ENCODE measurements at places on chromosomes 4 and X.

DNA sequence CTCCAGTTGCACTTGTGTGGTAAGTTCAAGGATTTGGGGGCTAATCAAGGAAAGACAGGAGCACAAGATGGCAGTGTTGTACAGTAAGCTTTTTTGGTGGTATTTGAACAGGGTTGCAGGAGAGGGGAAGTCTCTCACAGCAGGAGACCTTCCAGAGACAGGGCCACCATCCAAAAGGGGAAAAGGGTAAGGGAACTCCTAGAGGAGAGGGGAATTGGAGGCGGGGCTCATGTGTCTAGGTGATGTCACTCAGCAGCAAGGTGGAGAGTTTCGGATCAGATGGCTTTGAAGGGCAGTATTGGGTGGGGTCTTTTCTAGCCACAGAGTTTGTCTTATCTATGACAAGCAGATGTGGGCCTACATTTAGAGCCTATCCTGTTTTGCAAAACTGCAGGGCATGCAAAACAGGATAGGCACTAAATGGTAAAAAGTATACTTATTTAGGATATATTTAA is 13.4 kb upstream of the RNF175 start:
- DNase-seq, result no peak

GRCh38 chrX:140933016-140933415 is 69.4 kb upstream of the SPANXB1 start:
- DNase-seq, result no peak

- peak; percentile 41 for DNase-seq
Measured at GRCh38 chrX:132216806-132217202, 2.4 kb downstream of the RAP2C start.

GRCh38 chrX:119423631-119424030 is 24.5 kb downstream of the SLC25A43 start:
- DNase-seq, result no peak

DNA sequence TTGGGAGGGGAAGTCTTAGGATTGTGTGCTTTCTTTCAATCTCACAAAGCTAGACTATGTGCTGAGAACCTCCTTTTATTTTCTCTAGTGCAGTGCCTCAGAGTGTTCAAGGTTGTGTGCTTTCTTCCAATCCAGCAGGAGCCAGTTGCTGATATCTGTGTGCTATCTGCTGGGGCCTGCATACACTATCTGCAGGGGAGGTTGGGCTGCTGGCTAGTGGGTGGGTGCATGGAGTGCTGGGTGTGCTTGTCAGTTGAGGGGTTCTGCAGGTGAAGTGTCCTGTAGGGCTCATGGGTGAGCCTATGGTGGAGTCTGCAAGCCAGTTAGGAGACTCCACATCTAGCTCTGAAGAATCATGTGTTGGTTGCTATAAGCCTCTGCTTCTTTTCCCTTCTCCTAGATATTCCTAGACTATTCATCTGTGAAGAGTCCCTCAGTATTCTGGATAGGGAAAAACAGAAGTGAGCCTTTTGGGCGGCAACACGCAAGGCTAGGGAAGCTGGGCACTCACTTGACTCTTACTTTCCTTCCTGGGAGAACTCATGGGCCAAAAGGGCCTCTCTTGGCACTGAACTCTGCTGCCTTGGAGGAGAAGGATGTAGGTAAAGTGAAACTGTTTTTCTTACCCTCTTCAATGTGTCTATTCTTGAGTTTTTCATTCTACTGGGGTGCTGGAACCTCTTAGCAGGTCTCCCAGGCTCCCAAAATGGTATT is 8.0 kb upstream of the CISD2 start:
- no peak for DNase-seq

DNA sequence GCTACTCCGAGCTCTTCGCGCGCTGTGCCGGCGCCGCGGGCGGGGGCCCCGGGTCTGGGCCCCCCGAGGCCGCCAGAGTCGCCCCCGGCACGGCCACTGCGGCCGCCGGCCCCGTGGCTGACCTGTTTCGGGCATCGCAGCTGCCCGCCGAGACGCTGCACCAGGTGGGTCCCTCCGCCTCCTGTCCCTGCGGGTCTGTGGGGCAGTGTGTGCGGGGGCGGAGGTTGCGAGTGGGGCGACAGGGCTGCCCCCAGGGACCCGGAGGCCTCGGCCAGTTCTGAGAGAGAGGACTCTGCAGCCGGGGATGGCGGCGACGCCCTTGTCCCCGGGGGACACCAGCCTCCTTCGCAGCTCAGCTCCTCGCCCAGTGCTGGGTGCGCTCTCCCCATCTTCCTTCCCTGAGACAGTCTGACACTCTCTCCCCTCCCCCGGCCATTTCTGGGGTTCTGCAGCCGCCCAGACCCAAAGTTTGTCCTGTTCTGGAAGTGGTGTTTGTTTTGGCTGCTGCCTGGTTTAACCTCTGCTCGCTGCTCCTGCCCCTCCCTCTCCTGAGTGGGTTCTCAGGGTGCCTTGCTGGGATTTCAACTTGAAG is 609 bp downstream of the REPS2 start:
- peak; percentile 7 for DNase-seq
